ENCODE measurements at places on chromosomes 3 and 15. TPM values are rescaled to one million over a fixed set of nuclear protein-coding genes. Genes with fewer than 3 reads are reported as not detected.

CAPN3 gene
- total RNA-seq: 1.5 TPM

GRCh38 chr3:194935632-194936470, 250.2 kb downstream of the FAM43A start:
- DNase-seq: no peak

GRCh38 chr3:168088106-168088720, 7.5 kb downstream of the GOLIM4 start:
- DNase-seq: peak; percentile 78

GRCh38 chr3:134294302-134295280, 43.9 kb upstream of the RYK start:
- no peak for DNase-seq

GRCh38 chr3:172640751-172641150, 70.1 kb downstream of the NCEH1 start:
- DNase-seq: no peak

DNA sequence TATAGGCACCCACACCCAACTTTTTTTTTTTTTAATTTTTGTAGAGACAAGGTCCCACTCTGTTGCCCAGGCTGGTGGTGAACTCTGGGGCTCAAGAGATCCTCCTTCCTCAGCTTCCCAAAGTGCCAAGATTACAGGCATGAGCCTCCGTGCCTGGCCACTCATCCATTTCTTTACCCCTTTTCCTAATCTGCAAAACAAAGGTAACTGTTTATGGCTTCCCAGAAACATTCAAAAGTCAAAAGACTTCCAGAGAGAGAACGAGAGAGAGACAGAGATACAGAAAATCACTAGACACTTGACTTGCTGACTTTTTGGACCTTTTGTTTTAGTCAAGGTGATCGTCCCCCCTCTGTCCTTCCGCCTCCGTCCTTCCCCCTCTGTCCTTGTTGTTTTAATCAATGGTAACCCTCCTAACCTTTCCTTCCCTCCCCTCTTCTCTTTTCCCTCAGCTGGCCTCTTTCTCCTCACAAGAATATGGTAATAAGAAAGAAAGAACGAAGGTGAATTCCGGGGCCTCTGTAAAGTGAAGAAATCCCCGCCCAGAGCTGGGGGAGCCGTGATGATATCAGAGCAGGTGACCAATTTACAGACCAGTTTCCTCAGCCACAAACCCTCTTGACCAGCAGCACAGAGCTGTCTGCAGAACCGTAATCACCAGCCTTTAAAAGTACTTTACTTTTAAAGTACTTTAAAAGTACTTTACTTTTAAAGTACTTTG, 21.9 kb downstream of the KLHL6 start:
- DNase-seq: no peak

- DNase-seq: no peak
Observed at GRCh38 chr3:141550926-141551665, 64.3 kb downstream of the RASA2 start.

DNA sequence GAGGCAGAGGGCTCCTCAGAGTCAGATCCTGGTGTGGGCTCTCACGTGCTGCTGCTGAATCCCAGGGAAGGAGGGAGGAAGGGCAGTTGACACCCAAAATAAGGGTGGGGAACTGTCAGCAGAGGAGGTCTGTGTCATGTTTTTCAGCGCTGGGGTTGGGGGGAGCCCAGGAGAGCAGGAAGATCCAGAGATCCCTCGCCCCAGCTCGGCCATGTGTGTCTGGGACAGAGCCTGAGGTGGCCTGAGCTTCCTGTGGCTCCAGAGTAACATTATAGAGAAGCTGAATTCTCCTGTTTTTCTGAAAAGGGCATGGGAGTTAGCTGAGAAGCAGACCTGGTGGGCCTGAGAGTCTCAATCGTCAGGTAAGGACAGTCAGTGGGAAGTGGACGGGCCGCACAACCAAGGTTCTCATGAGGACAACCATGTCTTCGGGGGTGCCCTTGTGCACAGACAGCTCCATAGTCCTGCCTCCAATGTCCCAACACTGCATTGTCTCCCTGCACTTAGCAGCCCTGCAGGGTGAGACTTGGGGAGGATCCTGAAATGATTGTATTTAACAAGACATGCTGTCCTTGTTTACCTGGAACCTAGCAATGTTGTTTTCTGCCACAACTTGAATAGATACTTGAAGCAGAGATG, 18.4 kb downstream of the UMPS start:
- DNase-seq: no peak

CPB1 gene
- not detected for total RNA-seq

- peak; percentile 65 for DNase-seq
Observed at GRCh38 chr3:72086042-72086742, 301.2 kb upstream of the PROK2 start.

GRCh38 chr3:115165266-115165665, 18.2 kb upstream of the ZBTB20 start:
- DNase-seq: no peak

DNA sequence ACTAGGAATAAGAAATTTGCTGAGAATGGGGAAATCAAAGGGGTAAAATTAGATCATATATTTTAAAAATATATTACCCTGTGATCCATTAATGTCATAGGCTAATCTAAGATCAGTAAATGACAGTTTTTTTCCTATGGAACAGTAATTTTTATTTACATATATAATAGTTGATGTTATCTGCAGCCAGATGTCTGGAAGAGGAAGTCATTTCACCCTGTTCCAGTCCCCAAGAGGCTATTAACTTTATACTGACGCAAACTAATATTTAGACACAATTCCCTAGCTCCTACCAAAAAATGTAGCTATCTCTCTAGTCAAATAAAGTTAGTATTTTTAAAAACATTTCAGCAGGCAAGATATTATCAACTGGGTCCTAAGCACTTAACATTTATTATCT, 558.0 kb downstream of the MECOM start:
- DNase-seq: no peak

DNA sequence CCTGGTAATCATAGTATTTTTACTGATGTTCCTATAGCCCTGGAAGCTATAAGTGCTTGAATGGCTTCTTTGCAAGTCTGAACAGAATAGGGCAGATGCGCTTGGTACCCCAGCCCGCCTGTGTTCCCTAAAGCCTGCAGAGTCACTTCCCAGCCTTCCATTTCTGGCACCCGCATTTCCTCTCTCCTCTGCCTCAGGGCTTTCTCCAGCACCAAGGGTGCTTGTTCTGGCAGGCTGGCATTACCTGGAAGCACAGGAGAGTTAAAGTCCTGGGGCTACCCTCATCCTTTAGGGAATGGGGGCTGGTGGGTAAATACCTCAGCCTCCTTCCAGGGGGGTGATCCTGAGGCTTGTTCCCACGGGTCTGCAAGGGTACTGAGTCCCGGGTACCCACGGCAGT, 7.4 kb upstream of the CHRNA3 start:
- no peak for DNase-seq

GRCh38 chr3:157793745-157794144, 290.5 kb upstream of the VEPH1 start:
- DNase-seq: no peak

OR5K2 gene
- total RNA-seq: not detected

KIF7 gene
- not detected for total RNA-seq

CELF6 gene
- total RNA-seq: not detected

MED12L gene
- 33.8 TPM for total RNA-seq

LARP6 gene
- not detected for total RNA-seq

Data from OCI-LY7 (cell line).